CD8-positive, alpha-beta T cell (primary cell): ENCODE measurements at places on chromosomes 7 and 10.

GRCh38 chr10:113735913-113736312 lies 15.6 kb upstream of the PLEKHS1 start:
- DNase-seq = no peak

DNA sequence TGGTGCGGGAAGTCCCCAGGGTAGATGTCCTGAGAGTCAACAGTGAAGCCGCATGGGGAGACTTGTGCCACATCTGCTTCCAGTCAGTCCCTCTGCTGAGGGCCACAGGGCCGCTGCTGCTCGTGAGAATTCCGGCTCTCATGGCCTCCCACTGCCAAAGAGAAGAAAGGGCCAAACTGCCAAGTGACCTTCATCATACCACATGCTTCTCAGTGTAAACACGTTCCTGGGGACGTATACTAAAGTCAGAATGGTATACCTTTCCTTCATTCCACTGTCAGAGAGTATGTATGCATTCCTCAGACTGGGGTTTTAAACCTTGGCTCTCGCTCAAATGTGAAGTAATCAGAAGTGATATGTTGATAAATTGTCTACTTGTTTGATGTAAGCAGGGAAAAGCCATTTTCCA lies 52.8 kb upstream of the SEC61G start:
- no peak for DNase-seq

DNA sequence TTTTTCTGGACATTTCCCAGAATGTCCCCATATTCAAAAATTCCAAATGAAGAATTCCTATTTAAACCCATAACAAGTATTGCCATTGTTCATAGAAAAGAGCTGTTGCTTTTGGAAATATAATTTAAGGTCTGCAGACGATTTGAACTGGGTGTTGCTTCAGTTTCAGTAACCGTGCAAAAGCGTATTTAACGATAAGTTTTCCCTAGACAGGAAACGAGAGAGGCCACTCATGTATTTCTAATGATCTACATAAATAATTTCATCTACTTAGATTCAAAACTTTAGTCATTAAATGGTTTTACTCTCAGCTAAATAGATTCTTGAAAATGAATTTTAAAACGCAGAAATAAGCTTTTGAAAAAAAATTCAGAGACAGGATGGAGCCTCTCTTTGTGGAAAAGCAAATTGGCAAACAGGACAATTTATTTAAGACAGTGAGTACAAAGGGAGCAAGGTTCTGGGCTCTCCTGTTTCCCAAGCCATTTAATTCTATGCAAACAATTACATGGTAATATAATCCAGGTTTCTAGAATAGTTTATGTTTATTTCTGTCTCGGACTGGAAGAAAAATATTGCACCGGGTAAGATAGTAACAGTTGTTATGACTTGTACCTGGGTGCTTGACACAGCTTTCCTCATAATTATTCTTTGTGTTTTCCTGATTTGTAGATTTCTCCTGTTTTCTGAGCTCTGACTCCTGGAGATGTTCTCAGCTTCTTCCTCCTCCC lies 263.0 kb downstream of the BAMBI start:
- no peak for DNase-seq

DNA sequence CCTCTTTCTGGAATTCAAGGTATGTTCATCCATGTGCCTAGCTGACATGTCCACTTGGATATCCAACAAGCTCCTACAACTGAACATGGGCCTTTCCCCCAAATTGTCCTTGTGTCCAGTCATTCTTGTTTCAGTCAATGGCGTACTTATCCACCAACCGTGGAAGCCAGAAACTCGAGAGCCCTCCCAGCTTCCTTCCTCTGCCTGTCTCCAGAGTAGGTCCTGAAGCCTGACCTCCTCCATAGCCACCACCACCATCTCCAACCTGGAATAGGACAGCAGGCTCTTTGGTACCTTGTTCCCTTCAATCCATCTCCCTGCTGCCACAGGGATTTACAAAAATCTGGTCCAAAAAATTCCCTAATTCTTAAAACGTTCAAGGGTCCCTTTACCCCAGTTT lies 305.1 kb downstream of the RPS24 start:
- DNase-seq = no peak

DNA sequence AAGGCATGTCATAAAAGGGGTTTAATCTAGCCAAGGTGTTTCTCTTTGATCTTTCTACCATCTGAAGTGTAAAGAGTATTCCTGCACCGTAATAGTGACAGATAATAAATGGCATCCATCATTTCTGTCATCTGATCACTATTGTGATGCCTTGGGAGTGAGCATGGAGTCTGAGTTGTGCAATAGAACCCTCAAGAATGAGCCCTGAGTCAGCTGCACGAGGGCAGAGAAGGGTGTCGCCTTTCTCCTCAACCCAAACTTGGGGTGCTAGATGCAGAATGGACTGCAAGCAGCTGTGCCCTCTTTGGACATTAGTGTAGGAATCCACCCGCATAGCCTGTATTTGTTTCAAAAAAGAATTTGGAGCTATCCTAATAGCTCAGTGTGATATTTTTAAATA lies 115.2 kb downstream of the ZNF37A start:
- no peak for DNase-seq

GRCh38 chr7:3436746-3437145 lies 135.7 kb downstream of the SDK1 start:
- DNase-seq = no peak

DNA sequence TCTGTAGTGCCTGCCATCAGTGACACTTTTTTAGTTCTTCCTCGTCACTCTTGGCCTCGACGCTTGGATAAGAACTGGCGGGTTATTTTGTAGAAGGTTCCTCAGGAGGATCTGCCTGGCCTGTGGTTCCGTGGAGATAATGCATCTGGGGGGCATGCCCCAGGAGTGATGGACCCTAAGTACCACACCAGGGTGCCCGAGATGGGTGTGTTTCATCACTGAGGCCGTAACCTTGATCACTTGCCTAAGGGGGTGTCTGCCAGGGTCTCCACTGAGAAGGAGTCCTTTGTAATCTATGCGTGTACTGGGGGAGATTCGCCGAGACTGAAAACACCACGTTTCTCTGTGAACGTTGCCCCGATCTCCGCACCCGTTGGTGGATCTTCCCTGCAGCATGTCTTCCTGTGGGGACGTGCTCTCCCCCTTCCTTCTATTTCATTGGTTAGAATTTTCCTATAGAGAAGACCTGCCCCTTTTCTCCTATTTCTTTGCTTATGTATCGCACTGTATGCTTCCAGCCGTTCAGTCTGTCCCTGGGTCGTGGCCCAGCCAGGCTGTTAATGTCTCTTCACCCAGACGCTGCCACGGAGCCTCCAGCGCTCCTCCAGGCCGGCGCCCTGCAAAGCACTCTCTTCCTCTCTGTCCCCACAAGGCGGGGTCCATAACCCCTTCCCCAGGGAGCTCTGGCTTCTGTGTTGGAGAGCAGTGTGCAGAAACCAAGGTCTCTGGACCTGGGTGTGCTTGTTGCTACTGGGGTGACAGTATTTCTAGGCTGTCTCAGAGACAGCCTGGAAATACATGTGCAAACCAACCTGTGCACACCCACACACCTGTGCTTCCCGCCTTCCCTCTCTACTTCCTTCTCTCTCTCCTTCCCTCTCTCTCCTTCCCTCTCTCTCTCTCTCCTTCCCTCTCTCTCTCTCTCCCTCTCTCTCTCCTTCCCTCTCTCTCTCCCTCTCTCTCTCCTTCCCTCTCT lies 14.4 kb upstream of the DPYSL4 start:
- no peak for DNase-seq

DNA sequence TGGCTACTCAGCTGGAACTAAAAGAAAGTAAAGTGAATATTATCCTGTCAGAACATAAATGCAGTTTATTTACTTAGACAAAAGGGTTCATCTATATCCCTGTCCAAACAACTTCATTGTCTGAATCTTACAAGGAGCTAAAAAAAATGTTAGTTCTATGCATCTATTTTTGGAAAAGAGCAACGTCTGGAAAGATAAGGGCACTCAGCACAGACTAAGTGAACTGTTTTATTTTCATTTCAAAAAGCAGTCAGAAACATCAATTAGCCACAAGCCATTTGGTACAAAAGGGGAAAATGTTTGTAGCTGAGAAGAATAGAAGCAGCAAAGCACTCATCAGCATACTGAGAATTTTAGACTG lies 245.5 kb downstream of the FOXP2 start:
- no peak for DNase-seq

DNA sequence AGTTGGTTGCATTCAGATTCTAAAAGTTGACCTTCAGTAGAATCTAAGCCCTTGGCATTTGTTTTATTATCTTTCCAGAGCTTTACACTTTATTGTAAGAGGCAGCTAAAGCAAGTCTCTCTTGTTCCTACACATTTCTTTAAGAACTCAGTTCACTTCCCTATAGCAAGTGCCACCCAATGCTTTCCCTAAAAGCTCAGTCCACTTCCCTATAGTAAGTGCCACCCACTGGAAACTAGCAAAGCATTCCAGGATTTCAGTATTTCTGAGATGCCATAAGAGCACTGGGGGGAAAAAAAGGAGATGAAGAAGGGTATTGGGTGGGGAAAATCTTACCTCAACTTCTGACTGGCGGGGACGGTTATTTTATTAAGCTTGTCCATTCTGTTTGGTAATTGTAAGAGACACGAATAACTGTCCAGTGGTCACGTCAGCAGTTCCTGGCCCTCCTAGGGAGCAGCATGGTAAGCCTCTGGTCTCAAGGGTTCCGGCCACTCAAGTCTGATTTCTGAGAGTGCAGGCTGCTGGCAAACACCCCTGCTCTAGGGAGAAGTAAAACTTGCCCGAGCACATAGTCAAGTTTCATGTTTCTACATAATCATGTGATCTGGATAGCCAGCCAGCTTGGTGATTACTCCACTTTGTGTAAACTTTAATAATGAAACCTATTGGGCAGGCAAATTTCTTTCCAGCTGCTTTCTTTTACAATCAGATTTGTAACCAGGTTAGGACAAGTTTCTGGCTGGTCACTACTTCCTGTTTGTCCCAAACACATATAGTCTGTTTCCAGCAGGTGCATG lies at the start of gene BLNK:
Gene BLNK (minus strand): TSS at position 554 of the 800 bp plus-strand sequence. CDS start 171 bp downstream, at position 383.
- DNase-seq = no peak

GRCh38 chr7:96297876-96298275 lies 24.0 kb downstream of the SLC25A13 start:
- no peak for DNase-seq

- no peak for DNase-seq
These were observed 14.9 kb downstream of the PFKFB3 start for GRCh38 chr10:6217611-6218010.

DNA sequence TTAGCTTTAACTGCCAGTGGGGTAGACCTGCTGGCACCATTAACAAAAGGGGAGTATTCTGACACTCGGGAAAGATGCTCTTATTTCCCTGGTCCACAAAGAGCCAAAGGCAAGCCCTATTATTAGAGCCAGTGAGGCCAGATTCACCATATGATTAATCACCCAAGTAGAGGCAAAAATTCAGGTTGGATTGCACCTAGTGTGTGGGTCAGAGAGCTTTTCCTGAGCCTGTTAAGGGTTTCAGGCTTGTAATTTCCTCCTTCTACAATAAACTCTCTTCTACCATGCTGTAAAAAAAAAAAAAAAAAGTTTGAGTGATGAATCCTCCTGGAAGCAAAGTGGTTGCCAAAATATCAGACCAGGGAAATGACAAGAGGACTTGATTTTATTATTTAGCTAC lies 163.5 kb downstream of the MBL2 start:
- no peak for DNase-seq

GRCh38 chr7:101163279-101164070 lies 1.9 kb downstream of the VGF start:
- no peak for DNase-seq

- no peak for DNase-seq
These were observed 225.8 kb upstream of the CELF2 start for GRCh38 chr10:10791869-10792268.

GRCh38 chr7:129366-130221 lies 62.8 kb upstream of the FAM20C start:
- DNase-seq = no peak

DNA sequence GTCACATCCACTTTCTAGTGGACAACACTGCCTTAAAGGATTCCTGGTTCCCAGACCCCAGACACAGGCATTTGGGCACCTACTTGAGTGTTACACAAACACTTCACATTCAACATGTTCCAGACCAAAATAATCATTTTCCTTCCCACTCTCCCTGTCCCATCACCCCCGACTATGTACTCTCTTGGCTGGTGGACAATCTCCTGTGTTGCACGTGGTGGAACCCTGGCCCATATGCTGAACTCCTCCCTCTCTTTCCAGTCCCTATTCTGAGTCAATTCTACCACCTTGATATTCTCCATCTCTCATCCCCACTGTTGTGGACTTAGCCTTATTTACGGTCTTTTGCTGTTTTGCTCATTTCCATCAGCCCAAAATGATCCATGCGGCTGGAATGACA lies 8.3 kb upstream of the SEPHS1 start:
- DNase-seq = no peak

DNA sequence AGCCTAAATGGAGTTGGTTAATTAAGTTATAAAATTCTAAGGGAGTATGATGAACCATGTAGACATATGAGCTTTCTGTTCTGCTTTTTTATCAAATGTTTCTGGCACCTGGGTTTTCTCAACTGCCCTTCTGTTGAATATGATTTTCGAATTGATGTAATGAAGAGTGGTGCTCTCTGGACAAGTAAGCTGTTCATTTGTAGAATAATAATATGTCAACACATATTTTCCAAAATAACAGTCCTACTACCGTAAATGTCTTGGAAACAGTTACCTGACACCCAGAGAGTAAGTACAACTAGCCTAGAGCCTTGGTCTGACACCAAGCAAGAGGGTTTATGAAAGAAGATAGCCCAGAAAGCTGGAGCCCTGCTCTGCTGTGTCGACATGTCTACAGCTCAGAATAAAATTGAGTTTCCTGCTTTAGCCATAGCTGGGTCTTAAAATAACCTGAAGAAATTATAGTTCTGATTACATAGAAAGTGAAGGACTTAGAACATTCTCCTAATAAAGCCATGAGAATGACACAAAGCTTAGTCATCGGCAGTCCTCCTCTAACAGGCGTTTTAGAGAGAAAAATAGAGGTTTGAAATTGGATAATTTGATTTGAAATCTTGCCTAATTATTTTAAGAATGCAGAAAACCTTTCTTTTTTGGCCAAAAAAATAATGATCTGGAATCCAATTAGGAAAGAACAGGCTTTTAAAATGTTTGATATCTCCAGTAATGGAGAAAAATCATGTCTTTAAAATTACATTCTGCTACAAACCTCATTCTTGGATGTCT lies 25.1 kb downstream of the HDAC9 start:
- DNase-seq = no peak

- no peak for DNase-seq
These were observed 11.5 kb upstream of the NT5C2 start for GRCh38 chr10:103204353-103205255.

- DNase-seq = no peak
These were observed 357.1 kb upstream of the AOAH start for GRCh38 chr7:37081436-37081835.

- no peak for DNase-seq
These were observed 21.1 kb upstream of the CFAP46 start for GRCh38 chr10:132963430-132963960.

DNA sequence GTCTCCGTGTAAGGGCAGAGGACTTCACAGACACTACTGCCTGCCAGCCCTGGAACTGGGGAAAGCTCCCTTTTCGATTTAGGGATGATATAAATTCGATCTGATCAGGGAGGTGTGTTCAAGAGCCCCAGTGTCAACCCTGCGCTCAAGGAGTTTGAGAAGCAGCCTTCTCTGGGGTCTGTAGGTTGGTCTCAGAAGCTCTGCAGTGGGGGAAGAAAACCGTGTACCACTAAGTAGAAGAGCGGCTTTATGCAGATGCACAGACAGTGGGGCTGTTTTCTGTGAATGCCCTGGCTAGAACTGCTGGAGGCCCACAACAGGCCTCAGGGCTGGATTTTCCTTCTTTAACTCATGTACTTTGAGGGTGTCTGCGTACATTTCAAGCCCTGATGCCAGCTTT lies 6.3 kb upstream of the TBX20 start:
- DNase-seq = no peak

- no peak for DNase-seq
These were observed 8.8 kb downstream of the TSPAN15 start for GRCh38 chr10:69459893-69460575.

- DNase-seq = no peak
These were observed 25.9 kb downstream of the TYW1 start for GRCh38 chr7:67022511-67022910.
